Liver (tissue), 10 donors: ENCODE measurements at places on chromosomes 5 and 9.

DNA sequence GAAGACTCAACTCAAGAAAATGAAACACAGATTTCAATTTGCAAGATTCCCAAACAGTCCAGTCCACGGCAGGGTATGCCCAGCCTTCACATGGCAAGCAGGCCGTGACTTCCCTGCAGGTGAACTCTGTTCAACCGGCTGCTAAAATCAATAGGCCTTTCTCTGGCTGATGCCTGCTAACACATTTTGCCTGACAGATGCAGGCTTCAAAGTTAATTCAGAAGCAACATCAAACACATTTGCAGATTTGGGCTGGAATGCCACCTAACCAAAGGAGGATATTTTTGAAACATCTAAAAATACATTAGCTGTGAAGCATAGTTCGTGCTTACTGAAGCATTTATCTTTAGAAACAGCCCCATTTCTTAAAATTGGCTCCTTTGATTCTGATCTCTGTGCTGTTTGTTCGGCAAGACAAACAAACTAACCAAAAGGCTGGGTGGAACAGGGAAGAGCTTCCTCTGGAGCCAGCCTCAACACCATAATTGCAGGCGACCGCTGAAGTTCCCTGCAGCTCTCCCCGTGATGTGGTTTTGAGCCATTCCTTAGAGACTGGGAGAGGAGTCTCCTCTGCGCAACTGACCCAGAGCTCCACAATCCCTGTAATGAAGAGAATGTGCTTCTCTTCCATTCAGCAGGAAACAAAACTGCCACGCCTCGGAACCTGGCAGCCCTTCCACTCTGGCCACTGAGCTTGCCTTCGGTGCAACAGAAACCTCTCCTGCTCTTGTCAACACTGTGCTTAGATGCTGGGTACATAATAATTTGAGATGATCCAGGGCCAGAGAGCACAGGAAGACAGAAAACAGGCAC lies 126.5 kb downstream of the MYO10 start:
- no peak for DNase-seq

DNA sequence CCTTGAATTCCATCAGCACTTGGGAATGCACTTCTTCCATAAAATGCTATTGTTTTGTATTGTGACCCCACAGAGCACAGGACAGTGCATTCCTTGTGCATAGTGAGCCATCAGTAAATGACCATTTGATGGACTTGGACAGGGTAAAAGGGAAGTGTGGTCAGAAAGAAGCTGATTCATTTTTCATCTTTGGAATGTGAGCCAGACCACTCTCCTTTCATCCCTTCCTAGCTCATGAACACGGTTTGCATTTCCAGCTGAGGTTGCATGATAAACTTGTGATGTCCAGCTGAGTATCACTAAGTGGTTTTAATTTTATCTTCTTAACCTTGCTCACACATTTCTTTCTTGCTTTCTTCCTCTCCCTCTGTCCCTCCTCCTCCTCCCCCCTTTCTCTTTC lies 101.3 kb downstream of the NUDT12 start:
- no peak for DNase-seq

- no peak for DNase-seq
Measured at GRCh38 chr5:148788636-148789035, 37.8 kb upstream of the ADRB2 start.

GRCh38 chr9:108272349-108272899 lies 583.4 kb downstream of the ACTL7B start:
- peak; percentile 40 for DNase-seq

- DNase-seq, result no peak
Measured at GRCh38 chr5:1292139-1292538, 2.7 kb downstream of the TERT start.

GRCh38 chr5:41856644-41857491 lies 13.4 kb downstream of the OXCT1 start:
- DNase-seq, result peak; percentile 53

GRCh38 chr9:125137200-125137599 lies 6.1 kb downstream of the SCAI start:
- no peak for DNase-seq
